Naive thymus-derived CD8-positive, alpha-beta T cell (primary cell): ENCODE measurements at places on chromosomes 1 and 21.

GRCh38 chr1:3505161-3505560, 50.7 kb downstream of the ARHGEF16 start:
- no peak for DNase-seq

GRCh38 chr1:117093870-117094621, 27.5 kb downstream of the TRIM45 start:
- DNase-seq, result no peak

DNA sequence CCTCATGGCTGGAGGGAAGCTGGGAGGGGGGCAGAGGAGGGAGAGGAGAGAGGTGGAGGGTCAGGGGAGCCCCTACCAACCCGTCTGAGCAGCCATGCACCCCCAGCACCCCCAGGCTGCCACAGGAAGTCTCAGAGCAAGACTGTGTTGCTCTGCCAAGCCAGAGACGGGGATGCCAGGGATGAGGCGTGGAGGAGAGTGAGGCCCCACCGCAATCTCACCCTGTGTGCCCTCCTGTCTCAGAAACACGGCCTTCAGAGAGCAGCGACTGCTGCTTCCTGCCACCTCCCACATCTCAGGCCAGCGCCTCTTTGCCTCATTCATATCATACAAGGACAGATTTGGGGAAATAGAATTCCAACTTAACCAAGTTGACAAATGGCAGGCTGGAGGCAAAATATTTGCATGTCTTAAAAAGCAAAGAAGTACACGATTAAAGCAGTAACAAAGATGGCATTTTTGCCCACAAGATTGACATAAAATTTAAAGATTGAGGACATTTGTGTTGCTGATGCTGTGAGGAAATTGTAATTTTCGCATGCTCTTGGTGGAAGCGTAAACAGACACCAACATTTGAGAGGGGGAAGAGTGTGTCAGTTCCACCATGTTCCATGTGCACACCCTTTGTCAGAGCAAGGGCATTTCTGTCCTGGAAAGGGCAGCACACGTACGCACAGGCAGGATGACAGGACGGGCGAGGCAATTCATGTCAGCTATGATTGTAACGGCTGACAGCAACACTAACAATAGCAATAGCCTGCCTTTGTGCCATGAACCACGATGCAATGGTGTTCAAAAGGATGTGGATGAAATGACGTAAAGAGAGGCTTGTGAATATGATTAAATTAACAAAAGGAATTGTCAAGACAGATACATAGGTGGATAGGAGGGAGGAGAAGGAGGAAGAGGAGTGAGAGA, 59.0 kb upstream of the BACE2 start:
- no peak for DNase-seq

- no peak for DNase-seq
Observed at GRCh38 chr1:205663286-205663936, 16.9 kb downstream of the SLC45A3 start.

- DNase-seq, result no peak
Observed at GRCh38 chr1:94953107-94953506, 26.2 kb upstream of the CNN3 start.

DNA sequence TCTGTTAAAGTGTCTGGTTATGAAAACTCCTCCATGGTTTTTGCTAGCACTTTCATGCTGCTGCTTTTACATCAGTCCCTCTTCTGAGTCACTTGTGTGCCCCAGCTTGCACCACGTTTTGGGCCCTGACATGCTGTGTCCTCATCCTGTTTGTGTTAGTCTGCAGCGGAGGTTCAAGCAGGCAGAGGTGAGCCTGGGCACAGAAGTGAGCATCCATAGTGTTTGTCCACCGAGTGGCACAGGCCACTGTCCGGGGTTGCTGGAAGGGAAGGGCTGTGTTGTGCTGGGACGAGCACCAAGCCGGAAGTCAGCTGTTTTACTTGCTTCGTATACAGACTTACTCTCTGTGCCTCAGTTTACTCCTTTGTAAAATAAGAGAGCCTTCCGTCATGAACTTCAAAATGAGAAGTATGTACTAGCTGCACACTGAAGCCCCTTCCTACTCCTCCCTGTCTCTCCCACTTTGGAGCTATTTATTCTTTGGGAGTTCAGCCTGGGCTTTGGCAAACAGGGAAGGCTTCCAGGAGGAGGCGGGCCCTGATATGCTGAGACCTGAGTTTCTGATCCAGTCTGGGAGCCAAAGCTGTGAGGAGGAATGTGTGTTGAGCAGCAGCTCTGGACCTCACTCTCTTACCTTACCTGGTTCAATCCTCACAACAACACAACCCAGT, 10.7 kb upstream of the LAPTM5 start:
- no peak for DNase-seq
